ENCODE measurements at places on chromosomes 2 and 18.

DNA sequence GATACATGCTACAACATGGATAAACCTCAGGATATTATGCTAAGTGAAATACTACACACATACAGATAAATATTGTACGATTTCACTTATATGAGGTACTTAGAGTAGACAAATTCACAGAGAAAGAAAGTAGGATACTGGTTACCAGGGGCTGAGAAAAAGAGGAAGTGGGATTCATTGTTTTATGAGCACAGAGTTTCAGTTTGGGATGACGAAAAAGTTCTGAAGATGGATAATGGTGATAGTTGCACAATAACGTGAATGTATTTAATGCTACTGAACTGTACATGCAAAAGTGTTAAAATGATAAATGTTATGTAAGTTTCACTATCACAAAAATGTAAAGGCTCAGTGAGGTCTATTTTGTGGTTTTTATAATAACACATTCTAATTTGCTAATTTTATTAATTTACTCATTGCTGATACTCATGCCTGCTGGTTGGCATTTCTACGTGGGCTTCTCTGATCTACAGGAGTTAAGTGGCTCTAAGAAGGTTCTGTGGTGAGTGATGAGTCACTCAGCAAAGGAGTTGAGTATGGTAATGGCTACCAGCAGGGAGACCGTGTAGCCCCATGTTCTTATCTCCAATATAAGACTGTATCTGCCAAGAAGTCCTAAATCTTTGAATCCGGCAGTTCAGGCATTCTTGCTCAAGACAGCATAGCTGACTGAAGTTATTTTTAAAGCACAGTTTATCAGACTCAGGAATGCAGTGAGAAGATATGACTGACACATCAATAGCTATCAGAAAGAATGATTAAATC is 41.1 kb downstream of the UPP2 start:
- no peak for DNase-seq

- DNase-seq: no peak
These were observed 100.6 kb downstream of the HNRNPLL start for GRCh38 chr2:38502107-38502506.

GRCh38 chr18:6628187-6628586 is 101.3 kb upstream of the ARHGAP28 start:
- no peak for DNase-seq

DNA sequence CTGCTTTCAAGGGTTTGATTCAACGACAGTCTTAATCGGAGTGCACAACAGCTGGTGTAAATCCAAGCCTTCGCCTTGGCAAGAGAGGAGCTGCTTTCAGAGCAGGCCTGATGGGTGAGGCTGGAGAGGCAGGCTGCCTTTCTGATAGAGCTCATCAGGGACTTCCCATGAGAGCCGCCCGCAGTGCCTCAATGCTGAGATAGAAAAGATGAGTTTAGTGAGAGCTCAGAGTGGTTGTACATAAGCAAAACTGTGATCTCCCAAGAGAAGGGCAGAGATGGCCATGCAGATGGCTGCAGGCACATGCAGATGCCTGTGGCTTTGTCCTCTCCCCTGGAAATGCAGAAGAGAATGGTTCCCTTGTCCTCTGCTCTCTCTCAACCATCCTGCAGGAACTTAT is 122.1 kb downstream of the ARL4C start:
- DNase-seq: no peak

- no peak for DNase-seq
These were observed 657.2 kb downstream of the ERBB4 start for GRCh38 chr2:211881449-211881848.

GRCh38 chr2:4358837-4359236 is 655.5 kb downstream of the DCDC2C start:
- DNase-seq: no peak

DNA sequence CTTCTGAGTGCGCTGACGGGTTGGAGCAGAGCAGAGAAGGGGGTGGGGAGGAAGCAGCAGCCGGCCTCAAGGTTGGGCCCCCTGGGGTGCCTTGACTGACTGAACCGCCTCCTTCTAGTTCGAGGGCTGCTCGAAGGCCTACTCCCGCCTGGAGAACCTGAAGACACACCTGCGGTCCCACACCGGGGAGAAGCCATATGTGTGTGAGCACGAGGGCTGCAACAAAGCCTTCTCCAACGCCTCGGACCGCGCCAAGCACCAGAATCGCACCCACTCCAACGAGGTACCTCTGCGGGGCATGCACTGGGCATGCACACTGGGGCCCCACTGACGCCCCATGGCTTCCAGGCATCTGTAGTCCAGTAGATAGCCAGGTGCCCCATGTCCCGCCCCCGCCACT is 246.9 kb downstream of the GLI2 start:
- DNase-seq: no peak

DNA sequence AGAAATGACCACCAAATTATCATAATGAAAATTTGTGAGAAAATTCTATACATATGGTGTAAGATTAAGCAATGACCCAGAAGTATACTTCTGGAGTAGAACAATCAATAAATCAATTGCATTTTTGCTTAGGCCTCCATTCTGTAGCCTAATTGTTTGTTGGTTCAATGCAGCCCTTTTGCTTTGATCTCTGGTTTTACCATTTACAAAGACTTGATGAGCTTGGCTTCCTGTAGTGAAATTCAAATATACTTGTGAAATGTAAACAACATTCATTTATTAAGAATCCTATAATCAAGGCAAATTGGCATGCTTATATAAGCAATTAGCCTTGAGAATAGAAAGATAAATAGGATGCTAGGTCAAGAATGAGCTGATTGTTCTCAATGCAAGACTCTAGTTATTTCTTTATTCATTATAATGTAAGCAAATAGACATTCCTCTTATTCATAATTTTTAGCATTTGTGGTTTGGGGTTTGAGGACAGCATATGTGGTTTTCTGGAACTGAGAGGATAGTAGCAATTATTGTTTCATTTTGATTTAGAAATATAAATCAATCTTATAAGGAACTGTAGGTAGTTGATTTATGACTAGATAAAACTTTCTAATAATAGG is 9.7 kb downstream of the FMNL2 start:
- no peak for DNase-seq

GRCh38 chr18:40642692-40643229 is 1312.3 kb upstream of the PIK3C3 start:
- DNase-seq: no peak

All from HCEC 1CT (cell line).